ENCODE measurements at places on chromosomes 7 and 10. TPM values are rescaled to one million over a fixed set of nuclear protein-coding genes. Genes with fewer than 3 reads are reported as not detected.

- H3K4me3 ChIP-seq: no peak overlapping the region
- no peaks in the 10 kb centered on the region for H3K36me3 ChIP-seq
- no peak overlapping the region for H3K27ac ChIP-seq
- no peak for DNase-seq
- peaks cover 27% of the 10 kb centered on the region for H3K27me3 ChIP-seq
Observed at GRCh38 chr10:13847201-13847631, 260.5 kb downstream of the PRPF18 start.

DNA sequence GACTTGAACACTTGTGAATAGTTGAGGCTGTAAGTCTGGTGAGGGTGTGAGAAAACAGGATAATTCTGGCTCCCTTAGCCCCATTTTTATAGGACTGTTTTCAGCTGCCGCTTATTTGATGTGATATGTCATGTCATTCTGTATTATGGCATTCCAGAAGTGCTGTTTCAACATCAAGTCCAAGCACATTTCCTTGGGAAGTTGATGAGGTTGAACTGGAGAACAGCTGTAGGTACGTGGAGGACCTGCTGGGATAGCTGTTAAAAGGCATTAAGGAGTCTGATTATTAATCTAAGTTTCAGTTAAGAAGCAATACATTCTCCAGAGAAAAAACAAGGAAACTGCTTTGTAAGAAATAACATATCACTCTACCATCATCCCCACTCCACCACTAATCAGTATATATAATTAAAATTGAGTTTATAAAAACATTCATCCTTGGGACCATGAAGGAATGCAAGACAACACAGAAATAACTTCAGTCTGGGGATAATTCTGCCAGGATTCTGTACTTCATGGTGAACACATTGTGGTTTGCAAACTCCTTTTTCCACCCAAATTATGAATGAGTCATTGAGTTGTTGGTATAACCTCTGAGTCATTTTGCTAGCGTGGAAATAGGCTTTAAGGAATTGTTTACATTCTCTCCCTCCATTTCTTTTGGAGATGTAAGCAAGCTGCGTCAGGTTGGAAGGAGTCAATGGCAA lies 39.9 kb upstream of the TMEM229A start:
- no peak overlapping the region for H3K4me3 ChIP-seq
- DNase-seq: no peak
- H3K27me3 ChIP-seq: no peaks in the 10 kb centered on the region
- no peaks in the 10 kb centered on the region for H3K36me3 ChIP-seq

Gene NXPH1
- total RNA-seq: not detected

GRCh38 chr10:101538446-101538845 lies 49.6 kb downstream of the POLL start:
- H3K4me3 ChIP-seq: no peak overlapping the region
- peaks cover 6% of the 10 kb centered on the region for H3K4me1 ChIP-seq
- no peaks in the 10 kb centered on the region for H3K27me3 ChIP-seq
- DNase-seq: no peak
- H3K27ac ChIP-seq: no peak overlapping the region

DNA sequence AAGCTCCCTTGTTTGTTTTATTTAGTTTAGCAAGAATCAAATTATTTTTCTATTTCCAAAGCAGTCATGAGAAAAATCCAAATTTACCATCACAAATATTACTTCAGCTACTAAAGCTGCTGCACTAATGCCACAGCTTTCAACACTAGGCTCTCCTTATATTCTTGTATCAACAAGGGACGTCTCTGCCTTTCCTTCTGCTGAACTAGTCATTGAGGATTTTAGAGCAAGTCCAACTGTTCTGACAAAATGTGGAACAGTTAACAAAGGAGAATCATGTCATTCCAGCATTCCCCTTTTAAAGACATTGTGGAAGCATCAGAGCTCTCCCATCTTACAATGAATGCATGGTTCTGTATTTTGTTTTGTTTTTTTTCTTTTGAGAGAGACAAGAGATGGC lies 28.6 kb downstream of the FAM13C start:
- no peaks in the 10 kb centered on the region for H3K36me3 ChIP-seq
- H3K4me3 ChIP-seq: no peak overlapping the region
- no peak for DNase-seq
- H3K4me1 ChIP-seq: no peaks in the 10 kb centered on the region
- no peaks in the 10 kb centered on the region for H3K27me3 ChIP-seq
- no peak overlapping the region for H3K27ac ChIP-seq

Gene CXCL12
- total RNA-seq: not detected

GRCh38 chr7:131197920-131198615 lies 129.6 kb upstream of the MKLN1 start:
- DNase-seq: no peak
- H3K27ac ChIP-seq: no peak overlapping the region
- H3K27me3 ChIP-seq: no peaks in the 10 kb centered on the region
- H3K4me1 ChIP-seq: peaks cover 9% of the 10 kb centered on the region
- no peaks in the 10 kb centered on the region for H3K36me3 ChIP-seq

DNA sequence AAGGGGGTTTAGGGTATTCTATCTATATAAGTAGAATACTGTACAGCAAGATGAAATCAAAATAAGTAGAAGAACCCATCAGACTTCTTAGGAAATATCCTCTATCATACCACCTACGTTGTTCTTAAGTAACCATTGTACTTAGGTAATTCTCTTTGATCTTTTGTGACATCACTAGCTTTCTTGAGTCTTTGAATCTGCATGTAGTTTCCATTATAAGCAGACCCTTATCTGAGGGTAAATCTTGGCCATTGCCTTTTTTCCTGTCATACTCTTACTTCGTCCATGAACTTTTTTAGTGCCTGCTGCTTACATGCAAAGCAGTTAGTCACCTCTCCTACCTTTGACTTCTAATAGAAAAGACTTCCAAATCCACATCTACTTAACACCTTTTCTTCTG lies 49.0 kb downstream of the WAC start:
- no peak for DNase-seq
- no peaks in the 10 kb centered on the region for H3K27me3 ChIP-seq
- peaks cover 55% of the 10 kb centered on the region for H3K4me1 ChIP-seq
- H3K27ac ChIP-seq: peak overlapping the region; percentile 81

GRCh38 chr7:158299607-158300006 lies 288.0 kb downstream of the PTPRN2 start:
- no peaks in the 10 kb centered on the region for H3K27me3 ChIP-seq
- H3K27ac ChIP-seq: no peak overlapping the region
- H3K4me1 ChIP-seq: no peaks in the 10 kb centered on the region
- H3K4me3 ChIP-seq: no peak overlapping the region
- no peaks in the 10 kb centered on the region for H3K36me3 ChIP-seq

GRCh38 chr7:150976529-150977381 lies 1.4 kb downstream of the KCNH2 start:
- H3K4me1 ChIP-seq: peaks cover 22% of the 10 kb centered on the region
- H3K27ac ChIP-seq: no peak overlapping the region
- H3K27me3 ChIP-seq: peaks cover 54% of the 10 kb centered on the region
- H3K4me3 ChIP-seq: peak overlapping the region; percentile 75
- H3K36me3 ChIP-seq: no peaks in the 10 kb centered on the region

- no peak overlapping the region for H3K4me3 ChIP-seq
- no peaks in the 10 kb centered on the region for H3K27me3 ChIP-seq
- no peaks in the 10 kb centered on the region for H3K4me1 ChIP-seq
- no peak overlapping the region for H3K27ac ChIP-seq
- no peak for DNase-seq
- H3K36me3 ChIP-seq: no peaks in the 10 kb centered on the region
Observed at GRCh38 chr10:19629567-19629966, 186.7 kb upstream of the PLXDC2 start.

Gene FKBP9
- total RNA-seq: 3.5 TPM

DNA sequence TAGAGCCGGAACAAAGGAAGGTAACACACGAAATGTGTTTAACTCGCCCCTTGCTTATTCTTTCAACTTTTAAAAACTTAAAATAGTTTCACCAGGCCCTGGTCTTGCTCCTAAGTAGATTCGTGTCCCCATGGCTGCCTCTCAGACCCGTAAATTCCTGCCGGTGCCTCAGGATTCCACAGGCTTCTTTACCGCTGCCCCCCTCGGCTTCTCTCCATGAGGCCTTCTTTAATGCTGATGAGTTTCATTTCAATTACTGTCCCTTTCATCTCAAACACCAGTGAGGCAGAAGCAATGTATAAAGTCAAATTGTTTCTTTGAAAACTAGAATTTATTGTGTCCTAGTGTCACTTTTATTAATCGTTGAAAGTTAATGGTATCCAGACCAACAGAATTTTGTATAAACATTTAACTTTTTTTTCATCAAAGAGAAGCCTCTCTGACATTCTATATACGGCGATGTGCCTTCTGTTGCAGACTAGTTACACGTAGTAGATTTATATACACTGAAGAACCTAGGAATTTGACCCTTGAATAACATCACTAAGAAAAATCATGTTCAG lies 225.2 kb downstream of the C7orf25 start:
- no peaks in the 10 kb centered on the region for H3K36me3 ChIP-seq
- DNase-seq: no peak
- H3K27me3 ChIP-seq: no peaks in the 10 kb centered on the region

- no peak overlapping the region for H3K27ac ChIP-seq
- no peaks in the 10 kb centered on the region for H3K27me3 ChIP-seq
- peaks cover 9% of the 10 kb centered on the region for H3K4me1 ChIP-seq
- H3K36me3 ChIP-seq: no peaks in the 10 kb centered on the region
- no peak for DNase-seq
Observed at GRCh38 chr7:134943785-134944400, 42.4 kb upstream of the AGBL3 start.

Gene TWIST1
- 1.2 TPM for total RNA-seq

GRCh38 chr10:44682507-44682906 lies 228.6 kb upstream of the TMEM72 start:
- no peaks in the 10 kb centered on the region for H3K36me3 ChIP-seq
- no peak overlapping the region for H3K4me3 ChIP-seq
- no peak for DNase-seq
- no peaks in the 10 kb centered on the region for H3K4me1 ChIP-seq

GRCh38 chr10:21272643-21273399 lies 252.7 kb downstream of the SKIDA1 start:
- H3K27me3 ChIP-seq: no peaks in the 10 kb centered on the region
- no peaks in the 10 kb centered on the region for H3K36me3 ChIP-seq
- no peaks in the 10 kb centered on the region for H3K4me1 ChIP-seq

DNA sequence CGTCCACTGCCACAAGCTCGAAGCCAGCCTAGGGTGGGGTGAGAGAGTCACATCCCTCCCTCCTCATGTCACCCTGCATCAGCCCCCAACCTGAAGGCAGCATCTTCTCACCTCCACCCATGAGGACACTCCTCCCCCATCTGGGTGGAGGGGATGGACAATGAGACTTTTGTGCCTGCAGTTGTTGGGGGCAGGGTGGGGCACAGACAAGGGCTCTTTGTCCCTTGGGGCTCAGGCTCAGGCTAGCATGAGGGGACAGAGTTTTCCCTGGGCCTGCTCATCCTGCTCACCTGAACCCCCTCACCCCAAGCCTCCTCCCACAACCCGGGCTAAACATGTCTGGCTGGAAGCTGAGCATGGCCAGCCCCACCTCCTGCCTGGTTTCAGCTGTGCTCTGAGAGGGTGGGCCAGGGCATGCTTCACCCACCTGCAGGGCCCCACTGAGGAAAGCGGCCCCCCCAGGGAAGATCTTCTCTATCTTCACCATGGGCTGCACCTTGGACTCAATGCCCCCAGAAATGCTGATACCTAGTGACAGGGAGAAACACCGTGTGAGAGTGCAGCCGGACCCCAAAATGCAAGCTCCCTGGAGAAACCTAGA lies 9.3 kb downstream of the LZTS2 start:
- DNase-seq: no peak
- peaks cover 6% of the 10 kb centered on the region for H3K36me3 ChIP-seq
- H3K27ac ChIP-seq: no peak overlapping the region
- H3K27me3 ChIP-seq: peaks cover 3% of the 10 kb centered on the region

DNA sequence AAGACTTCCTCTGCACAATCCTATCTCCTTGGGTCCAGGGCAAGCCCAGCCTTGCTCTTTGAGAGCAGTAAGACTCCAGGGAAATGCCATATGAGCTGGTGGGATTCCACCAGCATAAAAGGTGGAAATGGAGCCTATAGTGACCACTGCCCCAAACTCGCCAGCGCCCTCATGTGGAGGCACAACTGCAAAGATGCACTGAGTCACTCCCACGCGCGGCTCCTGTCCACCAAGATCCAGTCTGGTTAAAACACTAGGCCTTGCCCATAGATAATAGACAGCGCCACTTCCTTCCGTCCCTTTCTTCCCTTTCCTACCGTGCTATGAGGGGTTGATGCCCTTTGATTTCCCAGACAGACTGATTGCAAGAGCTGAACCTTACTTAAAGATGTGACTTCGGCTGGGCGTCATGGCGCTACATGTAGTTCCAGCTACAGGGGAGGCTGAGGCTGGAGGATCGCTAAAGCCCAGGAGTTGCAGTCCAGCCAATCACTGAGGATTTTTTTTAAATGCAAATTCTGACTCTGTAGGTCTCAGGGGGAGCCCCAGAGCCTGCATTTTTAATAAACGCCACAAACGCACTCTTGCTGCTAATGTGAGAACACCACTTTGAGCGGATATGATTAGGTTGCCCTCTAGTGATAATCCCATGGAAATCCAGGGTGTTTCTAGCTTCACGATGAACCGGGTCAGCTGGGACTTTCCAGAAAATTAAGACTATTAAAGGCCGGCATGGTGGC lies 136.5 kb downstream of the EPC1 start:
- H3K27me3 ChIP-seq: peaks cover 3% of the 10 kb centered on the region
- H3K4me1 ChIP-seq: peaks cover 2% of the 10 kb centered on the region
- H3K36me3 ChIP-seq: no peaks in the 10 kb centered on the region
- H3K4me3 ChIP-seq: no peak overlapping the region

Gene PMS2
- 21.2 TPM for total RNA-seq
